NCI-H226 (cell line): ENCODE measurements at places on chromosomes 4 and X.

- no peak for DNase-seq
Measured at GRCh38 chr4:94285666-94286065, 57.0 kb downstream of the HPGDS start.

- no peak for DNase-seq
Measured at GRCh38 chrX:106035064-106035463, 3.5 kb downstream of the SERPINA7 start.

DNA sequence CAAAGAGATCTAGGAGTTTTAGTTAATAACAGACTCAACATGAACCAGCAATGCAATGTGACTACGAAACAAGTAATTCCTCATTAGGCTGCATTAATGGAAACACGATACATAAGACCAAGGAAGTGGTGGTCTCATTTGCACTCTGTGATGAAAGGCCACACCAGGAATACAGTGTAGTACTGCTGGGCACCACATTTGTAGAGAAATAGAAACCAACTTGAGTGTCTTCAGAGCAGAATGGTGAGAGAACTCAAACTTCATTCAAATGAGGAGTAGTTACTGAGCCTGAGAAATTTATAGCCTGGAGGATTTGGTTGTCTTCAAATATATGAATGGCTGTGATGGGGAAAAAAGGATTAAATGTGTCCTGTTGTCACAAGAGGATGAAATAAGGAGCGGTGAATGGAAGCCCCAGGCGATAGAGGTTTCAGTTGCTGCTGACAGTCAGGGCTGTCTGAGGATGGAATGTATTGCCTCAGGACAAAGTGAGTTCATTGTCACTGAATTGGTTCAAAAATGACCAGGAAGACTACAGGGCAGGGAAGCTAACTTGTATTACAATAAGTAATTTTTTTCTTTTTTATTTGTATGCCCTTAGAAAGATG lies 50.9 kb downstream of the NFKB1 start:
- no peak for DNase-seq

- no peak for DNase-seq
Measured at GRCh38 chr4:109275066-109275745, 27.3 kb downstream of the COL25A1 start.

GRCh38 chr4:15754323-15754722 lies 23.8 kb upstream of the CD38 start:
- DNase-seq, result peak; percentile 92

DNA sequence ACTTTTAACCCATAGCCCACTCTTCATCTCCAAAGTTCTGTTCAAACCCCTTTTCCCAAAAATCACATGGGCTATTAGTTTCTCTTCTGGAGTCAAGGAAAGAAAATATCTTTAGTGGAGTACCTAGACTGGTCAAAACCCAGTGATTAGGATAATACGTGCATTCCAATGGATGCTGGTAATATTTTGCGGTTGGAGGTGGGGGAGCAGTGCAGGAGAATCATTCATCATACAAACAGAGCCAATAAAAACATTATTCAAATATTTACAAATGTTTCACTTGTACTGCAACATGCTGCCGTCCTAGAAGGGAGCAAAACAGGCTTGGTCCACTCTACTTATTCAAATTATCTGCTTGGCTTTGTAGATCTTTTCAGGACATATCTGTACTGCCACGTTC lies 57.2 kb upstream of the RAB9B start:
- no peak for DNase-seq

GRCh38 chr4:14853176-14853943 lies 148.9 kb upstream of the CPEB2 start:
- peak; percentile 86 for DNase-seq

DNA sequence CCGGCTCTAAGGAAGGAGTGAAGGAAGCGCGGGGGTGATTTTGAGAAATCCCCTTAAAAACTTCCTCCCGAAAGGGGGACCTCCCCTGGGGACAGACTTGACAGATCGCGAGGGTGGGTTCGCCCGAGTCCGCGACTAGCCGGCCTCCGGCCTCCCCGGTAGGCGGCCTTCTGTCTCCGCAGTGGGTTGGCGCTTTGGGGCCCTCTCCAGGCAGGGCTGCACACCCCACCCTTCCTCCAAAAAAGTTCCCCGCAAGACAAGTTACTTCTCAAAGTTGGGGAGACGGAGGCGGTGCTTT lies 24.8 kb downstream of the HOPX start:
- DNase-seq, result no peak

- no peak for DNase-seq
Measured at GRCh38 chrX:49266523-49267445, 2.3 kb upstream of the FOXP3 start.

GRCh38 chr4:90443231-90443630 lies 316.0 kb downstream of the CCSER1 start:
- DNase-seq, result no peak

DNA sequence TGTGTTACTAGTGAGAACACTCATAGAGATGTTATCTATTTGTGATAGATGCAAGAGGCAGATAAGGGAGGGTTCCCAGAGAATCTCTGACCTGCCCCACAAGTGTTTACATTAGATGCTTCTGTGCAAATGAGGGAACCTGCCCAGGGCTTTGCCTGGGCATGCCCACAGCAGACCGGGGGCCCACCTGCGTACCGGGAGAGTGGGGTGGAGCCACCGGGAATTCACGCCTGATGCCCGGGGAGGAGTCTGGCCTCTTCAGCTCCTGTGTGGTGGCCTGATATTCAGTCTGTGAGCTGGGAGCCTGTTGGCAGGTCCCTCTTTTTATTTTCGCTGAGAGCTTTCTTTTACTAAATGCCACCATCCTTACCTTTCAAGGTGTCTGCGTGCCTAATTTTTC lies 155.7 kb downstream of the SNCA start:
- no peak for DNase-seq

DNA sequence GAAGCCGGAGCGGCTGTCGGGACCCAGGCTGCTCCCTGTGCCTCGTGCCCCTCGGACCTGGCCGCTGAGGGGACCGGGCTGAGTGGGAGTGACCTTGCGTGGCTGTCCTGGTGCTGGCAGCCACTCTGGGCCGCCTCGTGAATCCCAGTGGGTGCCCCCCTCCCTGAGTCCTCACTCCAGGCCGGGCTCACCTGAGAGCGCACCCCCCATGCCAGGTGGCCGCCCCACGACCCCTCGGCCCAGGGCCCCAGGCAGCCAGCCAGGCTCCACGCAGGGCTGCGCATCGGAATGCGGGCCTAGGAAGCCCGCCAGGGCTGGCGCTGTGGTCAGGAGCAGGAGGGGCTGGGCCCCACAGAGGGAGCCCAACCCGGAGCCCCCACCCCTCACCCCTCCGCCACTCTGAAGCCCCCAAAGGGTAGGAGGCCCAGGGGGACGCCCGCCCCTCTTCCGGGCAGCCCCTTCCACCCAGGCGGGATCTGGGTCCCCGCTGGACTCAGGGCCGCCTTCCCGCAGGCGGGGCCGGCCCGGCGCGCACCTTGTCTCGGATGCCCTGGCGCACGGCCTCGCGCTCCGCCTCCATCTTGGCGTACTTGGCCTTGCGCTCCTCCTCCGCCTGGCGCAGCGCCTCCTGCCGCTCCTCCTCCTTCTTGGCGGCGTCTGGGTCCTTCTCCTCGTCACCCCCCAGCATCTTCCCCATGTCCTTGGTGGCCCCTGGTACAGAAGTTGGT lies 33.9 kb downstream of the CPLX1 start:
- peak; percentile 57 for DNase-seq

DNA sequence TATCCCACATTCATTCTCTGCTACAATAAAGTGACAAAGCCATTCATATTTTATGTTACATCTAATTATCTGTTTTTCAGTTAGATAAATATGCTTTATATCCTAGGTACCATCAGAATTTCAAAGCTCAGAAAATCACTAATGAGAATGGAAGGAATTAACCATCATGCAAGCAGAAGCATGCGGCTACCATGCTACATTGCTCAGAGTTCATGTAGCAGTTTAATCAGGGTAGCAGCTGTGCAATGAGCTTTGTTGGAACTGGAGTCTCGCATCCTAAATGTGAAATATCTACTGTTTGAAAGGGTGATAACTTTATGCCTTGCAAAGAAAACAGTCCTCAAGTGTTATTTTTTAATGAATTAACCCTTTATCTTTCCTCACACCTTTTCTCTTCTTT lies 77.5 kb downstream of the SNCA start:
- DNase-seq, result no peak

DNA sequence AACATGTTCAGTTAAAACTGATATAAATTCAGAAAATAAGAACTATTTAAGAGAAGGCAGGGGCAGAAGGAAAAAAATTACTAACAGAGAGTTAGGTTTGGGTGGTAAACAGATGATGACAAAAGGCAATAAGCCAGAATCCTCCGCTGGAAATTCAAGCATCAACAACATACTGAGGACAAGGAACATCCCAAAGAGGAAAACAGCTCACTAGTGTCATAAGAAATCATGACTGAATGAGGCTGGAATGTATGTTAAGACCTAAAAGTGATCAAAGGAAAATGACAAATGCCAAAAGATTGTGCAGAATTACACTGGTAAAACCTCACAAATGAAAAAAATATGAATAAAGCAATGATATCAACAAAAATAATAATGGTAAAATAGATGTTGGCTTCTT lies 88.4 kb downstream of the WDFY3 start:
- peak; percentile 42 for DNase-seq

- DNase-seq, result no peak
Measured at GRCh38 chr4:160414496-160414895, 1311.6 kb downstream of the RAPGEF2 start.

DNA sequence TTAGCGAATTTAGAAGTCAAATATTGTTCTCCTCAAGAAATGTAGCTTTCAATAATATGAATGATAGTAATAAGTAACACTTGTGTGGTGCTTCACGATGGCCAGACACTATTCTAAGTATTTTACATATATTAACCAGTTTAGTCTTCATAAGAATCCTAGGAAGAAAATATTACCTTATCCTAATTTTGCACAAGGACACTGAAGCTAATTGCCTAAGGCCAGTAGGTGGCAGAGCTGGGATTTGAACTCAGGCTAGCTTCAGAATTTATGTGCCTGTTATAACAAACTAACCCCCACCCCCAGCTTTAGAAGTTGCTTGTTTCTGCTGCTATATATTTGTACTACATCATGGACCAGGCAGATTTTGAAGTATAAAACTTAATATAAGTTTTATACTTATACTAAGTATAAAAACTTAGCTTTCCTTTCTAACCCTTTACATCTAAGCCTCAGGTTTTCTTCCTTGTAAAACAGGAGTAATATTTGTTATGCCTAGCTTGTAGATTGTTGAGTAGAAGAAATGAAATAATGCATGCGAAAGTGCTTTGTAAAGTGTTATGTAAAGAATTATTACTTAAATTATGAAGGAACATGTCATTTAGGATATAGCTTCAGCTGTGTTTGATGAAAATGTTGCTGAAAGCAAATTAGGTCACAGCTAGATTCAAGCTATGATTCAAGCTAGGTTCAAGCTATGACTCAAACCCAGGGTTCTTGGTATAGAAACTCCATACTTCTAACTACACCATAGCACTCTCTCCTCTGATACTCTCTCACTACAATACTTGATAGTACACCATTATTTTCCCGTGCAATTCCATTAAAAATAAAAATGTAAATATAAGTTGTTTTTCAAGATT lies 4.2 kb upstream of the CDS1 start:
- peak; percentile 29 for DNase-seq

DNA sequence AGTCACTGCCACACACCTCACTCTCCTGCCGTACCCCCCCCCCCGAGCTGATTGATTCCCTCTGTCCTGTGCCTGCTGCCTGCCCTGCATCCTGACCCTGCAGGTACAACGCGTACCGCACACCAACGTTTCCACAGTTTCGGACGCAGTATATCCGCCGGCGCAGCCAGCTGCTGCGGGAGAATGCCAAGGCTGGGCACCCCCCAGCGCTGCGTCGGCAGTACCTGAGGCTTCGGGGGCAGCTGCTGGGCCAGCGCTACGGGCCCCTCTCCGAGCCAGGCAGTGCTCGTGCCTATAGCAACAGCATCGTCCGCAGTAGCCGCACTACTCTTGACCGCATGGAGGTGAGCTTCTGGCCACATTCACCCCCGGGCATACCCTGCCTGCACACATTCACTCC lies 1.3 kb downstream of the WDR13 start:
- DNase-seq, result no peak

GRCh38 chrX:40471965-40472648 lies 108.7 kb upstream of the ATP6AP2 start:
- no peak for DNase-seq

- no peak for DNase-seq
Measured at GRCh38 chr4:145178740-145179280, 1.6 kb downstream of the OTUD4 start.

- DNase-seq, result no peak
Measured at GRCh38 chrX:143206966-143207365, 181.2 kb downstream of the SPANXN4 start.

GRCh38 chr4:36267486-36268268 lies 13.7 kb upstream of the DTHD1 start:
- no peak for DNase-seq

- DNase-seq, result peak; percentile 26
Measured at GRCh38 chr4:156378033-156378665, 424.5 kb upstream of the CTSO start.

GRCh38 chrX:109264878-109265277 lies 217.0 kb downstream of the GUCY2F start:
- no peak for DNase-seq

DNA sequence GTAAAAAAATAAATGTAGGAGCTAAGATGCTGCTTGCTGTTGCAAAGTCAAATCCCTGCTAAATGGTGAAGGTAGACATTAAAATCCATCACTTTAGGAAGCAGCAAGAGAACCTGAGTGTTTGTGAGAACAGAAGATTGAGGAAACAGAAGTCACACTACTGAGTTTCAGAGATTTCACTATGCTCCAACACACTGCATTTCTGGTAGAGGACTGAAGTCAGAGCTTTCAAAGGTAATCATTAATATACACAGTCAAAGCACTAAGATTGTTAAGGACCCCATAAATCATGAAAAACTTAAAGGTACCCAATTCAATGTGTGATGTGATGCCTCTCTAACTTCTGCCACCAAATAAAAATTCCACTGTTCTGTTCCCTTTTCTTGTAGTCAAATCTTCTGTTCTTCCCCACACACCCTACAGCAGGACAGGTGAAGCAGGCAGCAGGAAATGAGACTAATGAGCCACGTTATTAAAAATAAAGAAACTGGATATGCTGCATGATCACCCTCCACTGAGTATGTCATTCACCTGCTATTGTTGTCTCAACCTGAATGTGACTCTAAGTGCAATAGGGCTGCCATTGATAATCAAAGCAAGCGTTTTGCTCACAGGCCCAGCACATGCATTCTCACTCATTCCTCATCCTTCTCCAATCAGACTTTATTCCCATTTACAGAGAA lies 28.9 kb upstream of the APELA start:
- DNase-seq, result no peak

- DNase-seq, result no peak
Measured at GRCh38 chr4:140003876-140004548, 150.0 kb downstream of the MAML3 start.
